ENCODE measurements at places on chromosomes 7 and 10. TPM values are rescaled to one million over a fixed set of nuclear protein-coding genes. Genes with fewer than 3 reads are reported as not detected.

Gene APBB1IP
- 99.8 TPM for total RNA-seq

GRCh38 chr7:41692251-41692650 is 10.6 kb downstream of the INHBA start:
- DNase-seq, result no peak
- no peak overlapping the region for H3K27ac ChIP-seq
- H3K4me3 ChIP-seq, result no peak overlapping the region
- no peaks in the 10 kb centered on the region for H3K4me1 ChIP-seq

GRCh38 chr7:124930173-124930623 is 573 bp upstream of the POT1 start:
- H3K4me3 ChIP-seq, result peak overlapping the region; percentile 63
- peak overlapping the region; percentile 94 for H3K27ac ChIP-seq
- peaks cover 12% of the 10 kb centered on the region for H3K4me1 ChIP-seq
- no peak for DNase-seq
- H3K27me3 ChIP-seq, result no peaks in the 10 kb centered on the region

- H3K36me3 ChIP-seq, result no peaks in the 10 kb centered on the region
- H3K4me3 ChIP-seq, result no peak overlapping the region
- H3K4me1 ChIP-seq, result peaks cover 4% of the 10 kb centered on the region
- no peak for DNase-seq
- no peaks in the 10 kb centered on the region for H3K27me3 ChIP-seq
Observed at GRCh38 chr10:92208736-92209135, 82.1 kb downstream of the CPEB3 start.

Gene GFRA1
- not detected for total RNA-seq

- H3K27me3 ChIP-seq, result no peaks in the 10 kb centered on the region
- no peaks in the 10 kb centered on the region for H3K36me3 ChIP-seq
- H3K4me1 ChIP-seq, result no peaks in the 10 kb centered on the region
Observed at GRCh38 chr10:32244421-32245207, 102.3 kb downstream of the EPC1 start.

Measured in B cell (primary cell).